Eye (tissue), 1 donor: ENCODE measurements at places on chromosomes 7 and 10.

- no peak for DNase-seq
Measured at GRCh38 chr10:74363727-74364126, 212.7 kb downstream of the ADK start.

DNA sequence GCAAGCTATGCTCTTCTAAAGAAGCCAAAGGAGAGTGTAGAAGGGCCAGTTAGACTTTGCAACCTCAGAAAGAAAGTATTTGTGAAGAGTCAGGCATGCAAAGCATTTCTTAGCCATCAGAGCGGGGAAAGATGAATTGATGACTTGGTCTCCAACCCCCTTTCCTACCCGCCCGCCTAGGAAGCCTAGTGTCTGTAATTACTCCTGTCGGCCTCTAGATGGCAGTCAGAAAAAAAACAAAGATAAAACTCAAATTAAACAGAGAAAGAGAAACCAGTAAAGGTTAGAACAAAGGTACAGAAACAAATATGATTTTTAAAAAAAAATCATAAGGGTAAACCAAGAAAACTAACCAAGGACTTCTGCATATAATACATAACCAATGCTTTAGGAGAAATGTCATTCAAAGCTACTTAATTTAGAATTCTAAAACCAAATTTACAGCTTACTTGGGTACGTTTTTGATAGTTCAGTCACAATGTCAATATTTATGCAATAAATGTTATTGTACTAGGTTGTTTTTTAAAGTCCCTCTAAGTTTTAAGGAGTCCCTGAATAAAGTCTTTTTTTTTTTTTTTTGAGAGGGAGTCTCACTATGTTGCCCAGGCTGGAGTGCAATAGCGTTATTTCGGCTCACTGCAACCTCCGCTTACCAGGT lies 97.6 kb downstream of the LYZL1 start:
- peak; percentile 70 for DNase-seq

- DNase-seq: no peak
Measured at GRCh38 chr7:158585721-158586498, 1.7 kb downstream of the PTPRN2 start.

DNA sequence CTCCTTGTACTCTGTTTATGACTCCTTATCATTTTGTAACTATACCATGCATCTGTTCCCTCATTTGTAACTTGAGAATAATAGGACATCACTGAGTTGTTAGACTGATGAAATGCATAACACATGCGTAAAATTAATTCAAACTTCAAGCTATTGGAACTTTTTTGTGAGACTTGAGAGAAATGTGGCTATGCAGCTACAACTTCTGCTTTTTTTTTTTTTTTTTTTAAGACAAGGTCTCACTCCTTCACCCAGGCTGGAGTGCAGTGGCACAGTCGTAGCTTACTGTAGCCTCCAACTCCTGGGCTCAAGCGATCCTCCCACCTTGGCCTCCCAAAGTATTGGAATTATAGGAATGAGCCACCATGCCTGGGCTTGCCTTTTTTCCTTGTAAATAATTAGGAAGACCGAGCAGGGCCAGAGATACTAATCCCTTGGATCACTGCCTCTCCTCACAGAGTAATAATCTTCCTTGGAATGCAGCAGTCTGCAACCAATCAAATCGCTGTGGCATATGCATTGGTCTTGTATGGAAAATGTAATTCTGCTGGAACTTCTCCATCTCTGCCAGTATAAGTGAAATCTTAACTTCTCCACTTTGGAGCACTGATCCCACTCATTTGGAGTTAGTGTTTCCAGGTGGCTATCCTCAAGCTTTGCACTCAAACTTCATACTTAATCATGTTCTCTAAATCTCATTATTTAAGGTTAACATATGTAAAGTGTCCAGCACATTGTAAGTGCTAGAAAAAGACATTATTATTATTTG lies 2.0 kb upstream of the PANK1 start:
- peak; percentile 36 for DNase-seq

- no peak for DNase-seq
Measured at GRCh38 chr7:30925117-30925516, 13.5 kb downstream of the AQP1 start.

DNA sequence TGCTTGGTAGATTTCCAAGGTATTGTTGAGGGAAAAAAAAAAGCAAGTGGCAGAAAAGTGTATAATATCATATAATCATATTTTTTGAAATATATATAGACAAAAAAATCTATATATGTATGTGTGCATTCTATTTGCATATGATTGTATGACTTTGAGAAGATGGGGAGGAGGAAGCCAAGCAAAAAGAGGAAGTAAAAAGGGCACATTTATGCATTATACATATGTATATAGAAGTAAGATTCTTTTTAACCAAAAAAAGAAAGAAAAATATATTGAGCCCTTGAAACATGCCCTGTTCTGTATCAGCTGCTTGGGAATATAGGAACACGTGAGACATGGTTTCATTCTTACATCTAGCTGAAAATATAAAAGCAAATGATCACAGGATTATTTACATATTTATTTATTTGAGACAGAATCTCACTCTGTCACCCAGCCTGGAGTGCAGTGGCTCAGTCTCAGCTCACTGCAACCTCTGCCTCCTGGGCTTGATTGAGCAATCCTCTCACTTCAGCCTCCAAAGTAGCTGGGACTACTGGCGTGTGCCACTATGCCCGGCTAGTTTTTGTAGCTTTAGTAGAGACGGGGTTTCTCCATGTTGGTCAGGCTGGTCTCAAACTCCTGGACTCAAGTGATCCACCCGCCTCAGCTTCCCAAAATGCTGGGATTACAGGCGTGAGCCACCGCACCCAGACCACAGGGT lies 18.0 kb upstream of the SLF2 start:
- DNase-seq: no peak

DNA sequence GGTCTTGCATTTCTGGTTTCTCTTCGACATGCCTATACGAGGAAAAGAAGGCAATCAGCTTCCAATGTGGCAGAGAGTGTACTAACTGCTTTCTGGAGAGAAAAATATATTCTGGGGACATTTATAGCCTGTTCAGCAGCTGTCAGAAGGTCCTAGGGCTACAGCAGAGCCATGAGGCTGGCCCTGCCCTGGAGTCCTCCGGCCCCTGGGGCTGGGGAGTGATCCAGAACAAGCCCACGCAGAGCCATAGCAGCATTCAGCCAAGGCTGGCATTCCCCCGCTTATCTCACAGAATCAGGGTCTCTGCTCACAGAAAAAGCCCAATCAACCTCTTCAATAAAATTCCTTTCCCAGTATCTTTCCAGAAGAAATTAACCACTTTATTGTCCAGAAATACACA lies 48.9 kb downstream of the FZD1 start:
- no peak for DNase-seq

- DNase-seq: peak; percentile 74
Measured at GRCh38 chr10:79084012-79084971, 15.5 kb downstream of the ZMIZ1 start.

DNA sequence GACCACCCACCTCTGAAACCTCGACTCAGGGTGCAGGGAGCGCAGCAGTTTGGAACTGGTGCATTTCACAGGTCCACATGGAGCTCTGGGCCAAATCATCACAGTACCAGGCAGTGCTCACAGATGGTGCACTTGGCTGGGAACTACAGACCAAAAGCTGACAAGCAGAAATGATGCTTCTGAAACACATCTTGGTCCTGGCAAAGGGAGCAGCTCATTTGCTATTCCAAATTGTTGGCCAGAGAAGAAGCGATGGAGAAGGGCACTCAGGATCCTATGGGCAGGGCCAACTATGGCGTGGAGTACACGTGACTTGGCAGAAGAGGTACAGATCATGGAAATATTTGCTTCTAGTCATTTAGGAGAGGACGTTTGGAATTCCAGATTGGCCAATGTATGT lies 383.9 kb downstream of the CALN1 start:
- DNase-seq: no peak

GRCh38 chr10:14330388-14331061 lies at the start of gene FRMD4A:
Gene FRMD4A (minus strand): TSS chr10:14330924.
- peak; percentile 50 for DNase-seq

- peak; percentile 62 for DNase-seq
Measured at GRCh38 chr10:86673216-86673826, 5.0 kb downstream of the LDB3 start.

DNA sequence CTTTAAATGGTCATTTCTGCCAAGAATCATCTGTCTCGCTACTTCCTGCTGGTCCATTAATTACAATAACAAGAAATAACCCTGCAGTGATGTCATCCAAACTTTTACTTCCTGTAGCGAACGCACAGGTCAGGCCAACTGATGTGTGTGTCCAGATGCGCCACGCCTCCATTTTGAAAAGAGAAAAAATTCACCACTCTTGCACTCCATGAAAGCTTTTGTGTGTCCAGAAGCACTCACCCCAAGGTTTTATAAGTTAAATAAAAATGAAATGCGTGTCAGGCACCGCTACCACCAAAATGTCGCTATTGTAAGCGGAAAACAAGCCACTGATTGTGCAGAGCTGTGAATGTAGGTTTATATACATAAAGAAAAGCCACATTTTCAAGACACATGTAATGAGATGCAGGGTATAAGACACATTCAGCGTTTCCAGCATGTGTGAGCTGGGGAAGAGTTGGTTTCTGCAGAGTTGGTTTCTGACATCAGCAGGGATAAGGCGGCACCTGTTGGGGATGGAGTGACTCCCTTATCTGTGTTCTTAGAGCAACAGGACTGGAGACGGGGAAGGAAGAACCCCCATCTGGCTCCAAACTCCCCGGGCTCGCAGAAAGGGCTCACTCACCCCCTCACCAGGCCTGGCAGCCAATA lies 83.3 kb downstream of the CTBP2 start:
- no peak for DNase-seq

DNA sequence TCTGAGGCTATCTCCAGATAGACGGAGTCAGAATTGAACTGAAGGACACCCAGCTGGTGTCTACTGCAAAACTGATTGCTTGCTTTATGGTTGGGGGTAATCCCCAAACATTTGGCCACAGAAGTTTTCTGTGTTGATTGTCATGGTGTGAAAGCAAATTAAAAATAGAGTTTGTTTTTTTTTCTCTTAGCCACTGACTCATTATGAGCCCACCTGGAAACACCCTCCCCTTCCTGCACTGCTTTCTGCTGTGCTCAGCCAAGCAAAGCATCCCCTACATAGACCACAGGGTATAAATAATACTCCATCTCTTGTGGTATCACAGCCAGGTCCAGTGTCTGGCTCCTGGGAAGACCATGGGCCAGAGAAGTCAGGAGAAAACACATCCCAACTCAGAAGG lies 6.5 kb upstream of the VWC2 start:
- no peak for DNase-seq

DNA sequence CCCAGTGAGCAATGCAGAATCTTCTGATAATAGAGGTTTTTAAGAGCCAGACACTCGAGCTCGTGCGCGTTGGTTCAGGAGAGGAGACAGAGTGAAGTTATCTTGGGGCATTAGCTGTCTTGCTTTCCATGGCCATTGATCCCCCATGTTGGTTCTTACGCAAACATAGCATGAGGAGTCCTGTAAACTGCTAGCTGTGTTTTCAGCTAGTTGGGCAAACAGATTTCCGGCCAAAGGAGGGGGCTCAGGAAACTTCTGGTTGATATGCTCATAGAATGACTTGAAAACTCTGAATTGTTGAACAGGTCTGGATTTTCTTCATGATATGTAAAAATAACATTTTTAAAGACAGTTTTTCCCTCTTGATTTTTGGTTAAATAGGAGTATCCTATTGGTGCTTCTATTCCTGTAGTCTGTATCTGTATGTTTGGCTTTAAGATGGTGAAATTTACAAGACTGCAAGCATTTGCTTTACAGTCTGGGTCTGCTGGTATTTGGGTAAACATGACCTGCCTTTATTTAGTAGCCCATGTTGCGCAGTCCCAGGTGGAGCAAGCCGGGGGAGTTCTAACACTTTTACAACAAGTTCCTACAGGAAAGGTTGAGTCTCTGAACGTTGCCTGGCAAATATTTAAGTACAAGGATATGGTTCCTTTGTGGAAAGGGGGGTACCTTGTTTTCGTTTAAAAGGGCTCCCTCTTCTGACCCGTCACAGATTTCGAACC lies 218.4 kb upstream of the KCND2 start:
- no peak for DNase-seq

GRCh38 chr7:30699706-30700495 lies 17.6 kb upstream of the CRHR2 start:
- peak; percentile 45 for DNase-seq

DNA sequence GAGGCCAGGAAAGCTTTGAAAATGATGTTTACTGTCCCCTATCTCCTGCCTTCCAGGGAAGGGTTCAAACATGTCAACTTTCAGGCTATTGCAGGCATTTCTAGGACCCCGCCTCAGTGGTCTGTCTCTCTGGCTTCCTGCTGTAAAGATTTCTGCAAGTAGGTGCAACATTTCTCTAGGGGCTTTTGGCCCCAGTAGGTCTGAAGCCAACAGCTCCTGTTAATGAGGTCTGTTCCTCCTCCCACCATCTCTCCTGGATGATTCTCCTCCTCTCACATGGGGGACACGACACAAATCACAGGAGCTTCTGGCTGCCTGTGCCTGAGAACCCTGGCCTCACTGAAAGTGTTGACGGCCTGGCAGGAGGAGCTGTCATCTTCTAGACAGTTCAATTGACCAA lies 194.3 kb downstream of the CYP26A1 start:
- no peak for DNase-seq

GRCh38 chr7:114645451-114645850 lies 230.8 kb downstream of the FOXP2 start:
- peak; percentile 83 for DNase-seq

- peak; percentile 97 for DNase-seq
Measured at GRCh38 chr7:100478958-100479660, at the start of gene TSC22D4. Gene TSC22D4 (minus strand): TSS chr7:100479214. CDS start chr7:100478038, 1,176 bp downstream.

- DNase-seq: peak; percentile 84
Measured at GRCh38 chr7:104231054-104232046, 23.5 kb upstream of the ORC5 start.

- DNase-seq: no peak
Measured at GRCh38 chr10:96501985-96502384, 11.7 kb downstream of the TLL2 start.

GRCh38 chr10:22657566-22658225 lies 56.7 kb downstream of the PIP4K2A start:
- DNase-seq: no peak

GRCh38 chr7:39946693-39947092 lies 3.4 kb upstream of the CDK13 start:
- no peak for DNase-seq

GRCh38 chr10:129888784-129889616 lies 75.1 kb downstream of the EBF3 start:
- DNase-seq: peak; percentile 82

GRCh38 chr10:123603130-123603529 lies 63.0 kb upstream of the GPR26 start:
- DNase-seq: no peak

DNA sequence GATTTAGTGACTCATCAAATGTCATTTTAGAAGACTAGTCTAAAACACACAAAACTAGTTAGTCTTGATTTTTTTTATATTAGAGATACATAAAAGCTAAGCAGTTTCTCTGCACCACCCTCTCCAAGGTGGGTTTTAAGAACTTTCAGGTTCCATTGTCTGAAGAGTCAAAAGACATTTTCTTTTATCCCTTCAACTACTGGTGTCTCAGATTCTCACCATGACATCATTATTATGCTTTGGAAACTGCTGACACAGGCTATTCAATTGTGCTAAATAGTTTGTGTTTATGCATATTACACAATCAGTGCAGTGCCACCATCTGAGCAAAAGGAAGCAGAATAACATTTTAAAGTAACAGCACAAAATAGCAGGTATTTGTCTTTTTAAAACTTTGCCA lies 52.2 kb downstream of the IGF2BP3 start:
- DNase-seq: peak; percentile 22
